ENCODE measurements at places on chromosomes 2 and 18.

DNA sequence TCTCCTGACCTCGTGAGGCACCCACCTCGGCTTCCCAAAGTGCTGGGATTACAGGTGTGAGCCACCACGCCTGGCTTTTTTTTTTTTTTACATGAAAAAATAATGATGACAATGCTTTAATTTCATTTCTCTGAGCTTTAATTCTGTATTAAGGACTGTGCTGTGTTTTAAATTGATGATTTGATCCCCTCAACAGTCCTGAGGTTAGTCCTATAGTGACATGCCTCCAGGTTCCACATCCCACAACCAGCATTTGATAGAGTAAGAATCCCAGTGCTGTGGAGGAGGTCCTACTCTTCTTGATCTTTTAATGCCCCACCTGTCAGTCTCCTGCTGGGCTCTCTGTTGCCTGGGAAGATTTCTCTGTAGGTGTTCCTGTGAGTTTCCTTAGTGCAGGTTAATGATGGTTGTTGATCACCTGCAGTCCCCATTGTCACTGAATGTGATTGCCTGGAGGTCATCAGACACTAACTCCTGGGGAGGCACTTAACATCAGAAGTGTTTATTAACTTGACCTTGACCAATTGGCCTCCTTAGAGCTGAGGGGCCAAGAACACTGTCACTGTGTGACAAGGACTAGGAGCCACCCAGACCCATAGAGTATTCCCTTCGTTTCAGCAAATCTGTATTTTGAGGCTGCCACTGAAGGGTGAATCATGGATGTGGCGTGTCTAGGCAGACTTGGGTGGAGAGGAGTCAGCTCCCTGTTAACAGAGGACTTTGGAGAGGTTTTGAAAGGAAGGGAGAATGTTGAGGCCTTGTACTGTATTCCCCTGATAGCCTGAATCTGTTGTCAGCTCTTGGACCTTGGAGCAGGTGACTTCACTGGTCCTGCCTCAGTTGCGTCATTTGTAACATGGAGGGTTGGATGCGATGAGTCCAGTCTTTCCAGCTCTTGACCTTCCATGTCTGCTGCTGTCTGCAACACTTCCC is 11.5 kb downstream of the ASAP2 start:
- no peak for DNase-seq

DNA sequence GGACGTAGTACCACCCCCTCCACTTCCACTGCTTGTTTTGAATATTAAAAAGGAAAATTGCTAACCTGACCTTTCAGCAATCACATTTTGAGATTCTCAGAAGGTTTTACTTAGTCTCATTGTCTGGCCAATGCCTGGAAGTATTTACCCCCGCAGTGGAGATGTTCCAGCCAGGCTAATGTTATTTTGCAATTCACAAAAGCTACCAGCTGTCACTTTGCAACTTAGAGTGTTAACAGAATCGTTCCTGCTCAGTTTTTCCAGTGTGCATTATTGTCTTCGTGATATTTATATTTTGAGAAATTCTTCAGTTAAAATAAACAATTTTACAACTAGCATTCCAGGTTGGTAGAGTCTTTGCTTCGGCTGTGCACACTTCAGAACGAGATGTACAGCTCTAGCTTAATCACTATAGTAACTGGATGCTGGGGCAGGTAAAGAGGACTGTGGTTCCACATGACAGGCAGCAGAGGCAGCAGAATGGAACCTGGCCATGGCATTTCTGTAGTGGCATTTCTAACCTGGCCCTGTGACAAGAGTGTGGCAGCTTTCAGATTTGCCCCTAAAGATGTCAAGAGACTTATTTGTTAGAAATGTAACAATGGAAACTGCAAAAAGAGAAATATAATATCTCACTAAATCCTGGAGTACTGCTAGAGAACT is 85.1 kb downstream of the DTNA start:
- DNase-seq, result no peak

- no peak for DNase-seq
These were observed 31.4 kb downstream of the IL18R1 start for GRCh38 chr2:102386867-102387541.

- DNase-seq, result no peak
These were observed 81.5 kb downstream of the BCL2 start for GRCh38 chr18:63237881-63238692.

GRCh38 chr2:10814571-10815331 is 2.2 kb upstream of the PDIA6 start:
- no peak for DNase-seq

DNA sequence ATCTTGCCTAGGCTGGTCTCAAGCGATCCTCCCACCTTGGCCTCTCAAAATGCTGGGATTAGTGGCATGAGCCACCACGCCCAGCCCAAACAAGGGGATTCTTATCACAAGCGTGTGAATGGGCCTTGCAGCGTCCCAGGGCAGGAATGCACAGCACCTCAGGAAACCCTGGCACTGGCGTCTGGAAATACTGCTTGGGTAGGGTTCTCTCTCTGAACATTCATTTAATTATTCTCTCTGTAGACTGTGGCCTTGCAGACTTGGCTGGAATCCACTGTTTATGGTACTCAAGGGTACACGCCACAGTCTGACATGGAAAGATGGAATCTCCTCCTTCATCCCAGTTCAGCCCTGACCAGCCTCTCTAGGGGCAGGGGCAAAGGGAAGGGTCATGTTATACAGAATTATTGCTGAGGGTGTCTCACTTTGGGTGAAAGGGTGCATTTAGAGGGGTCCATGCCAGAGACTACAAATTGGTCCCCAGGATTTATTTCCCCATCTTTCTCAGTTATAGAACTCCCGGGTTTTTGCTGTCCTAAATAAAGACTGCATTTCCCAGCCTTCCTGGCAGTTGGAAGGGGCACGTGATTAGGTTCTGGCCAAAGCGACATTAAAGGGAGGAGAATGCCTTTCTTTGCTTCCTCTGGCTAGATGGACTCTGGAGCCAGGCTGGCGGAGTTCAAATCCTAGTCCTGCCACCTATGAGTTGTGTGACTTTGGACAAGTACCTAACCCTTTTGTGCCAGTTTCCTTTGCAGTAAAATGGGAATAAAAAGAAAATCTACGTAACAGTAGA is 147.2 kb upstream of the HAAO start:
- DNase-seq, result no peak

- no peak for DNase-seq
These were observed 56.0 kb downstream of the CDH2 start for GRCh38 chr18:28120828-28121515.

DNA sequence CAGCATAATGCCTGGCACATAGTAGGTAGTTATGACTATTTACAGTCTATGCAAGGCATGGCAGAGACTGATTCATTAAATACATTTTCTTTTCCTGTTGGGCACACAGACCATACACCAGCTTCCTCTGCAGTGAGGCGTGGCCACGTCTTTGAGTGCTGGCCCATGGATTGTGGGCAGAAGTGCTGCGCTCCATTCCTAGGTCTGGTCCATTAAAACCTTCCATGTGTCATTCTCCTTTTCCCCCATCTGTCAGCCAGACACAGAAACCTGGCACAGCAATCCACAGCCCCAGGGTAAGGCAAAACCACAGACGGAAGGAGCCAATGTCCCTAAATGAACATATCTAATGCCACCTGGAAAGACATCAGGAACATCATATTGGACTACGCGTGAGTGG is 141.9 kb downstream of the TTC32 start:
- no peak for DNase-seq

DNA sequence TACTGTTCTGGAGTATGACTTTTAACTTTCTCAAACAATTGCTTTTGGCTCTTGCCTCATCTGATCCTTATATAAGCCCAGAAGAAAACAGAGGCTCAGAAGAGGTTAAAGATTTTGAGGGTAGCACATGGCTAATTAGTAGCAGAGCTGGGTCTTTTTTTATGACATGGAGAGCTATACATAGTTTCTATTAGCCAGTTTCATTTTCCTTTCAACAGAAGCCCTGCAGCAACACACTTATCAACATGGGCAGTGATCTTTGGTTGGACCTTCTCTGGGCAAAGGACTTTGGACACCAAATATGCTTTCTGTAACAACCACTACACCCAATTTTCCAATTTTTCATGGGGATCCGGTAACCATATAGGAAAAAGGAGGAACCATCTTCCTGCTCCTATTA is 64.9 kb downstream of the NCKAP5 start:
- no peak for DNase-seq

- no peak for DNase-seq
These were observed 99.2 kb upstream of the ITGA4 start for GRCh38 chr2:181357979-181358378.

DNA sequence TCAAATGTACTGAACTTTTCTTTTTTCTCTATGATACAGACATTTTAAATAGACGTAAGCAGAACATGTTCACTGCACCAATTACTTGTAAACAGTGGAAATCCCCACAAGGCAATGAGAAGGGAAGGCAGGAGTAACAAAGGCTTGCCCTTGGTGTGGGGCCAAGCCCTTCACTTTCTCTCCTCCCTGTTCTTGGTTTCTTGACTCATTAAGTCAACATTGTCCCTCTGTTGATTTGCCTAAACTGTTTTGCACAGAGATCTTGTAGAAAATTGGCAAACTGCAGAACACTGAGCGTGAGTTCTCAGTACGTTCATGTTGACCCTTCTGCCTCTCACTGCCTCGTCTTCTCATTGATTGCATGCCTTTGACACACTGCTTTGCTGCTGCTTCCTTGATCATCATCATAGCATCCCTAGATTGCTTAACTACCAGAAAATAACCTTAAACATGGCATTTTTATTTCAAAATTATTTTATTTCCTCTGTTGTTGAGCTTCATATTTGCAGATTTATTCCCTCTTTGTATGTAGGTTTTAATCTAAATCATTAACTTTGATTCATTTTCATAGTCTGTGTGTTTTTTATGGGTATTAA is 257.7 kb downstream of the PTGR3 start:
- no peak for DNase-seq

DNA sequence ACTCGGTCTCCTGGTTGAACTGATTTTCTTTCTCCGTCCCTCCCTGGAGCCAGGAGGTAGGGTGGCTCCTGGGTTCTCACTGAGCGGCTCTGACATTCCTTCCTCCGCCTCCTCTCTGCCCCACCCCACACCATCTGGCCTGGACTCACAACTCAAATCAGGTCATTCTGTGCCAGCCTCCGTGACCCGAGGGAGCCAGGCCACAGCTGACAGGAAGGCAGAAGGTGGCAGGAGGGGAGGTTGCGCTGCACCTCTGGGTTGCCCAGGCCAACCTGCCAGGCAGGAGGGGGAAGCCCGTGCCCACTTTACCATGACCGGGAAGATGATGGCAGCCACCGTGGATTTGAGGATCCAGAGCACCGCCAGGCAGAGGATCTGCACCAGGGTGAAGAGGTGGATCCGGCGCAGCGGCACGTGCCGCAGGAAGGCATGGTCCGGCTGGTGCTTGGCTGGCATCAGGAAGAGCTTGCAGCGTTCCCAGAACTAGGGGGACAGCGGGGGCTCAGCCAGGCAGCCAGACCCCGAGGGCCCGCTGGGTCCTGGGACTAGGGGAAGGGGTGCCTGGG is 28.3 kb downstream of the MTHFD2 start:
- DNase-seq, result no peak

DNA sequence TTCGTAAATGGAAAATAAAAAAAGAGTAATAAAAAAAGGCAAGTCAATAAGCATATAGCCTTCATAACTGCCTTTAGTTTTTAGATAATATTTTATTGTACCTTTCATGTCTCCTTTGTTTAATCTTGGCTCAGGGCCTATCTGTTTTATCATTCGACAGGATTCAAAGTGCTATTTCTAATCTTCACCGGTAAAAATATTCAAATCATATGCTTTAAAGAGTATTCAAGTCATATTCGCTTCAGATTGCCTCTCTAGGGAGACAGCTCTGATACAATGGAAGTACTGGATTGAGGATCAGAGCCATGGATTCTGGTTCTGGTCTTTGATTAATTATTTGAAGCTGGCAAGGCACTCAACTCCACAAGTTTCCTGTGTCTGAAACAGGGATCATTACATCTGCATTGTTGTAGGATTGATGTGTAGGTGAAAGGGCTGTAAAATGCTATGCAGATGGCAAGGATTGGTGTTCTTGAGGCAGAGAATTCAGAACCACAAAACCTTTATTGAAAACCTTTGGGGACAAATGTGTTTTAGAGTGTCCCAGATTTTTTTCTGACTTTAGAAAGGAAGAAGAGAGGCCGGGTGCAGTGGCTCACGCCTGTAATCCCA is 84.3 kb upstream of the RAPH1 start:
- DNase-seq, result no peak

- no peak for DNase-seq
These were observed 399.7 kb downstream of the MTX2 start for GRCh38 chr2:176668912-176669311.

DNA sequence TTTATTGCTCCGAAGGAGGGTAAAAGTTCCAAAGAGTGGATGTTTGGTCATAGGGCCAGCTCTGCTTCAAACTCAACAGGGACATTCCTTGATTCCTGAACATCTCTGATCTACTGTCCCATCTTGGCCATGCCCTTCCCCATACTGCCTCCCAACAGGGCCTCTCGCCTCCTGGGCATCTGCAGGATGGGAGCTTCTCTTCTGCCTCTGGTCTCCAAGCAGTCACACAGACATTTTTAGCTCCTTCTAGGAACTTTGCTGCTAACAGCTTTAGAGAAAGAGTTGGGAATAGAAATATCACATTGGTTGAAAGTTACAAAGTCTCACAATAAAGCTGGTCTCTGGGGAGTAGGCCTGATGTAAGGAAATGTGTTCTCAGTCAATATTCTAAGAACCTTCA is 9.4 kb upstream of the DGUOK start:
- DNase-seq, result no peak

- DNase-seq, result no peak
These were observed 16.0 kb upstream of the NPPC start for GRCh38 chr2:231942180-231942579.

DNA sequence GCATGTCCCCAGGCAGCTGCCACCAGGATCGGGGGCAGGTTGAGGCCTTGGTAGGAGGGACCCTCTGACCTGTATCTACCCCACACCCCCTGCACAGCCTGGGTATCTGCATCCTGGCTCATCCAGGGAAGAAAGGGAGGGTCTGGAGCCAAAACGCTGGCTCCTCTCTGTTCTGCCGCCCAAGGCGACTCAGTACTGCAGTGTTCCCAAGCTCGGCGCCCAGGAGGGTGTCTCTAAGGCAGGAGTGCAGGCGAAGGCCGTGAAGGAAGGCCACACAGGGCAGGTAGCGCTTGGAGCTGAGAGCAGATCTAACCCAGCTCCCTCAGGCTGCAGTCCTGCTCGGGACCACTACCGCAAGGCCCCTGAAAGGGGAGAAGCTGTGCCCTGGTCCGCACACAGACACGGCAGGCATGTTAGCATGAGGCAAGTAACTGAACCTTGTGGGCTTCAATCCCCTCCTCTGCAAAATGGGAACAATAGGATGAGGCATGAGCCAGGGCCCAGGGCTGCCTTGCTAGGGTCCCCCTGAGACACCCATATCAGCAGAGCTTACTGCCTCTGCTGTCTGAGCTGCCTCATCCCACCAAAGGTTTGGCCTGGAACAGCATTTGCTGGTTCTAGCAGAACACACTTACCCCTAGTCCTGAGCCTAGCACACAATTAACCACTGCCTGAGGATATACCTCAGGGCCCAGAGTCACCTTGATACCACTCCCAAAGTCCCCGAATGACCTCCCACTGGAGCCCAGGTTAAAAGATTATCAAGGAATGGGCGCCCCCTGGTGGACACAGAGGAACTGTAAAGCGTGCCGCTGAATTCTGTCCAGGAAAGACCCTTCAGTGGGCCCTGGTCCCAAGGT is 6.5 kb downstream of the PTMA start:
- DNase-seq, result peak; percentile 81

All from stimulated activated CD8-positive, alpha-beta memory T cell treated with anti-CD3 and anti-CD28 coated beads, Interleukin-2, amount 100 ng/mL, for 48 hours (primary cell).